H54 (cell line): ENCODE measurements at places on chromosomes 7 and 10.

DNA sequence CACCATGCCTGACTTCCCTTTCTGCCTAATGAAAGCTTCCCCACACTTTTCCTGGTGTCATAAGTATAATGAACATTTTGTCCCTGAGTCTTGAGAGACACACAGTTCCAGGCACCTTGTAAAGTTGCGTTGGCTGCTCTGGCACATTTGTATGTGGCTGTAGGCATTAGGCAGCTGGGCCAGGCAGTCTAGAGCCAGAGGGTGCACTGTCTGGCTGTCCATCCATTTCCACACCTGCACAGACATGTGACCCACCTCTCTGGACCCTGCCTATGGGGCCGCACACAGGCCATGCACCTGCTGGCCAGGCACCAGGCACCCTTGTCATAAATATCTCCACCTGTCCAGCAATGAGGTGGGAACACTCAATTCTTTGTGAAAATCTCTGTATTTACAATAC lies 54.7 kb upstream of the ANTXRL start:
- DNase-seq, result no peak

DNA sequence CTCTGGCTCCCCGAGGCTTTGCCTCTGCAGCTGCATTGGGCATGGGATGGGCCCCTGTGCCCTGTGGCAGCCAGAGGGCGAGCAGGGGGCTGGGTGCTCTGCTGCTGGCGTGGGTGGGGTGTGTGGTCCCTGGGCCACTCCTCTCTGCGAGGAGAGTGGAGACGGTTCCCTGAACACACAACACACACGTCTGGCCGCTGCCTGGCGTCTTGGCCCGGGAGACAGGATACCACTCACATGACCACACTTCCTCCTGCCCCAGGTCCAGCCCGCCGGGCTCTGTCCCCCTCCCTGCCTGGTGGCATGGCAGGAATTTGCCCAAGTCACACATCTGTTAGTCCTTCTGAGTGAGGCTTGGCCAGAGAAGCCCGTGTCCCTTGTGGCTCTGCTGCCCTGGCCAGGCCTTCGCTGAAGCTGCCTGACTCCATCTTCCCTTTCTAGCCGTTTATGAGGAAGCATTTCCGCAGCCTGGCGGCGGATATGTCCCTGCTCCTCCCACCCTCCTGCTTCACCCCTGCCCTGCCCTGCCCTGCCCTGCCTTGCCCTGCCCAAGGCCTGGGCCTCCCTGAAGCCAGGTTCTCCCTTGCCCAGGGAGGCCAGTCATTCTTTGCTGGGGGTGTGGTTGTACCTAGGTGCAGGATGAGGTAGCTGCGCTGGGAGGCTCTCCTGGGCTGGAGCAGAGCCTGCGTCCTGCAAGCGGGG lies 3.0 kb downstream of the BRI3 start:
- DNase-seq, result peak; percentile 78

DNA sequence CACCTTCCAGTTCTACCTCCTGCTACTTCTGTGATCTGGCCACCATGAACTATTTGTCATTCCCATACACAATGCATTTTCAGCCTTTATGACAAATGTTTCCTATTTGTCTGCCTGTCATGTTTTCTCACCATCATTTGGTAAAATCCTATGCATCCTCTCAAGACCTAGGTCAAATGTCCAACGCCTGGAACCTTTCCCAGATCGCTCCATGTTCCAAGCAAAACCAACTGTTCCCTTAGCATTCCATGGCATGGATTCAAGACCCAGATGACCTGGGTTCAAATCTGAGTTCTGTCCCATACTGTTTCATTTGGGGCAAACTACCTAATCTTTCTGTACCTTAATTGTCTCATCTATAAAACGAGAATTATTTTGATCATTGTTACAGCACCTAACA lies 98.9 kb downstream of the USP6NL start:
- no peak for DNase-seq

DNA sequence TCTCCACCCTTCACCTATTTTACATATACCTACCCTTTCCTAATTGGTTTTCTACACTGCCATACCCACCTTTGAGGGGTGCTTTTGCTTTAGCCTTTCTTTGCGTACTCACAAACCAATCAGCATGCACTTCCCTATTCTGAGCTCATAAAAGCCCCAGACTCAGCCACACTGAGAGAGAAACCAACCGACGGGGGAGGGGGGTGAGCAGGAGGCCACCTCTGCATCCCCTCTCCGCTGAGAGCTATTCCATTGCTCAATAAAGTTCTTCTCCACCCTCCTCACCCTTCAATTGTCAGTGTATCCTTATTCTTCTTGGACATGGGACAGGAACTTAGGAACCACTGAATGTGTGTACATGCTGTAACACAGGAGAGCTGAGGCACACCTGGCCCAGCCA lies 9.0 kb upstream of the FKBP9 start:
- no peak for DNase-seq

- DNase-seq, result no peak
Measured at GRCh38 chr10:3720228-3721019, 64.6 kb downstream of the KLF6 start.

DNA sequence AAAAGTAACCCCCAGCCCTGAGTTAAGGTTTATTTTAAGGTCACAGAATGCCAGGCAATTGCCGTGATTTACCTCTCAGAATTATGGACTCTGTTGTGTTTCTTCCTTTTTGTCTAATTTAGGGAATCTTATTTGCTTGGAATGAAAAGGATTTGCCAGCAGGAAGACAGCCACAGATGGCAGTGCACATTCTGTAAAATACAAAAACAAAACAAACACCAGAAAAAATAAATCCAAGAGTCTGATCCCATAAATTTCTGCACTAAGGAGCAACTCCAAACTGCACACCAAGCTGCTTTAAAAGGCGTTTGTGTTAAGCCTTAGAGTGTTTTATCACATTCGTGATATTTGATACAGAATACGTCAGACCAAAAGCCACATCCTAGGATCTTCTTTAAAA lies 199.0 kb upstream of the C7orf33 start:
- no peak for DNase-seq

GRCh38 chr7:100189061-100189460 lies 11.3 kb downstream of the STAG3 start:
- no peak for DNase-seq

GRCh38 chr10:51074238-51075028 lies at the start of gene PRKG1:
TSS of gene PRKG1 (plus strand) at chr10:51074487.
- DNase-seq, result peak; percentile 63

DNA sequence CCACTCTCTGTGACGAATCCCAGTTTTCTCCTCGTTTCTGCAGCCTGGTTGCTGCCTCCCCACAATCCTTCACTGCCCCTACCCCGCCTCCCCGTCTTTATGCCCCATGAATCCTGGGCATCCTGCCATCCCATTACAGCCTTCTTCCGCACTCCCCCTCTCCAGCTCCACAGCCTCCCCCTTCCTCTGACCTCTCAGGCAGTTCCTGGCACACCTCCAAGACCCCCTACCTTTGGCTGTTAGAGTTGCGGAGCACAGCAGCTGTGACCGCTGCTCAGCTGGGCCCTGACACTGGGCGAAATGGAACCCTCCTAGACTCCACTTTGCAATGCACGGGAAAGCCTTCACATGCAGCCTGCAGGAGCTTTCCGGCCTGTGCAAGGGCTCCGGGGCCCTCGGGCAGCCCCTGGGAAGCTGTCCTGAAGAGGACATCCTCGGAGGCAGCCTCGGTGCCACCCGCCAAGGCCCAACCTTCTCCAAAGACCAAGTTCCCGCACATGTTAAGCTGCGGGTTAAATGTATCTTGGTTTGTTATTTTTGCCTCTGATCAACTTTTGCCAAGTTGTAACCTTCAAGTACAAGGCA lies 400.7 kb upstream of the MKI67 start:
- DNase-seq, result no peak

GRCh38 chr7:80563561-80564327 lies 51.9 kb upstream of the GNAT3 start:
- no peak for DNase-seq

GRCh38 chr7:139623518-139623917 lies 100.0 kb downstream of the CLEC2L start:
- no peak for DNase-seq

DNA sequence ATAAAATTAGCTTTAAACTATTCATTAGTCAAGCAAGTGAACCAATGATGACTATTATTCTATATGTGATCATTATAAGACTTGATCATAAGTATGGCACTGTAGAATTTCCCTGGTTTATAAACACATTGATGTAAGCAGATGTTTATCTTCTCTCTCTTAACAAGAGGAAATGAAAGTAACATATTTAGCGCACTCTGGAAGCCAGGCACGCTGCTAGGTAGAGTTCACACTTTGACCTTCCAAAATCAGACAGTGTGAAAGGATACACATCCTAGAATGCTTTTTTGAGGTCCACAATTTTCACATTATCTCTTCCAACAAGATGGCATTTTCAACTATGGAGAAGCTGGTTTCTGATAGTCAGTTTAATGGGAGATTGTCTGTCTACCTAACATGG lies 529.4 kb upstream of the IGFBP3 start:
- no peak for DNase-seq

- no peak for DNase-seq
Measured at GRCh38 chr10:109592391-109592790, 330.9 kb downstream of the XPNPEP1 start.

DNA sequence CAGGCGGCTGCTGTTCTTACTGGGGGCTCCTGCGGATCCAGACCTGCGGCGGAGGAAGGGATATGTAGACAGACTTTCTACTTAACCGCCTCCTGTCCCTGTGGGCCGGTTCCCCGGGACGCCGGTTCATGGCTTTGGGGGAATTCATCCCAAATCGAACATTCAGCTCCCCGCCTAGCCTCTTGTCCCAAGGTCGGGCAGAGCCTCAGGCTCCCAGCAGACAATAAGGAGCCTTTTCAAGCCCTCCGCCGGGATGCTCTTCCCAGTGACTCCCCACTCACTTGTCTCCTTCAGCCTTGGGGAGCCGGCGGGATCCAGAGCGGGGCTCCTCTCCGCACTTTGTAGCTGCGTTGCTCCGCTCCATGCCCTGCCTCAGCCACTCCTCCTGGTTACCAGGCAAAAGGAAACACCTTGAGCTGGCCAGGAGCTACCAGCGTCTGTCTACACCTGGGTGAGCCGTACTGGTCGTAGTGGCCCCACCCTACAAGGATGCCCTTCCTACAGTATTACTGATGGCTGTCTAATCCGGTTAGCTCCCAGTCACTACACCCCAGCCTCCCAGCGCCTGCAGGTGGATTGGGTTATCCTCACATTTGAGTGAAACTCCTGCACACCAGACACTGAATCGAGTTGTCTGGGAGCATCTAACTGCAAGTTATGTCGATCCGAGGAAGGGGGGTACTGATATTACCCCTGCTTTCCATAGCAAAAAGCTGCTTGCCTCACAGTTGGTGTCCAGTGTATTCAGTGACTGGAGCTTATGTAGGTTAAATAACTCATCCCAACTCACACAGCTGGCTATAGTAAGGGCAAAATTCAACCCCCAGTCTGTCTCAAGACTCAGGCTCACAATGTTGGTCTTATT lies at the start of gene C10orf95:
Gene C10orf95 (minus strand): TSS at position 439 of the 865 bp plus-strand sequence. CDS start 450 bp downstream, outside the sequence.
- no peak for DNase-seq

DNA sequence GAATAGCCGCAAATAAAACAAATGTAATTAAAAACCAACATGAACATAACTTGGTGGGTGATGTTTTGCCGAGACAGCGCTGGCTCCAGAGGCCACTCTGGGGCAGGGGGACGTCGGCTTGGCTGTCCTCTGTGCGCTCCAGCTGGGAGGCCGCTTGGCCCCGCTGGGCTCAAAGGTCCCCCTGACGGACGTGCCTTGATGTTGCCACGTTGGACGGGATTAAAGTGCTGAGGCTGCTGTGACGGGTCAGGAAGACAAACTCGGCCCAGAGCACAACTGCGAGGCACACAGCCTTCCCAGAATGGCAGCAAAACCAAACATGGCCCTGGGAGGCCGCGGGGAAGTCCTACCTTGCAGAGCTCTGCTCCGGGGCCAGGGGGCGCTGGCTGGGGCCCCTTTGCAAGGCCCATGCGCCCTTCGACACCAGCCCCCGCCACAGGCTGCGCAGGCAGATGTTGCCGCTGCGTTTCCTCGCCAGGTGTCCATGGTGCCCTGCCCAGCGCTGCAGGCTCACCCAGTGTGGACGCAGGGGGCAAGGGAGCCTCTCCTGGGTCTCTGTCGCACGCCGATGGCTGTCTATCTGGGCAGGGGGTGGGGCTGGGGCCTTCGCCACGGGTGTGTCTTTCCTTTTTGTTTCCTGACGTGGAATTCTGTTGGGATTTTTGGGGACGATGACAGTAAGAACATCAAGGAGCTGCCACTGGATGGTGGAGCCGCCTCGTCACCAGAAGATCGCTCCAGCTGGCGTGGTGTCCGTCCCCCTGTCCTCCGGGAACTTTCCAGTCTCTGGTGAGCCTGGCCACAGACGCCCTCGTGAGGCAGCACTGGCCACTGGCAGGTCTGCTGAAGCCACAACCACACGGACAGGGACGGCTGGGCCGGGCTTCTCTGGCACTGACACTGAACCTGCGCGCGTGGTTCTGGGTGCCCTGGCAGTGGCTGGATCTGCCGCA lies 99.6 kb upstream of the DIP2C start:
- no peak for DNase-seq

DNA sequence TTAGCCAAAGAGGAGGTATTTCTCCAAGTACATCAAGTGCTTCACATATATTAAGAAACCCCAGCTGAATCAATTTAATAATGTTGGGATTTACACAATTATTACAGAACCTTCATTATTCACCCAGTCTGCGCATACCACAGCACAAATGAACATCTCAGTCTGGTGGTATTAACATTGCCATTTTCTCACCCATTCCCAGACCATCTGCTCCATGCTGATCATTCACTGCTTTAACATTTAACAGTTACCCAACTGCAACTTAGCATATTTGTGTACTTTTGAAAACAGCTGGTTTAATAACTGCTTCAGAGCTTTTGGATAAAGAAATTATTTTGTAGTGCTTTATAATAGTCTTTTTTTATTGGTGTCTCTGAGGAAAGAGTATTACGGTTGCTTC lies 1072.1 kb downstream of the NXPH1 start:
- DNase-seq, result no peak

- DNase-seq, result no peak
Measured at GRCh38 chr7:79854621-79855020, 280.0 kb upstream of the GNAI1 start.

DNA sequence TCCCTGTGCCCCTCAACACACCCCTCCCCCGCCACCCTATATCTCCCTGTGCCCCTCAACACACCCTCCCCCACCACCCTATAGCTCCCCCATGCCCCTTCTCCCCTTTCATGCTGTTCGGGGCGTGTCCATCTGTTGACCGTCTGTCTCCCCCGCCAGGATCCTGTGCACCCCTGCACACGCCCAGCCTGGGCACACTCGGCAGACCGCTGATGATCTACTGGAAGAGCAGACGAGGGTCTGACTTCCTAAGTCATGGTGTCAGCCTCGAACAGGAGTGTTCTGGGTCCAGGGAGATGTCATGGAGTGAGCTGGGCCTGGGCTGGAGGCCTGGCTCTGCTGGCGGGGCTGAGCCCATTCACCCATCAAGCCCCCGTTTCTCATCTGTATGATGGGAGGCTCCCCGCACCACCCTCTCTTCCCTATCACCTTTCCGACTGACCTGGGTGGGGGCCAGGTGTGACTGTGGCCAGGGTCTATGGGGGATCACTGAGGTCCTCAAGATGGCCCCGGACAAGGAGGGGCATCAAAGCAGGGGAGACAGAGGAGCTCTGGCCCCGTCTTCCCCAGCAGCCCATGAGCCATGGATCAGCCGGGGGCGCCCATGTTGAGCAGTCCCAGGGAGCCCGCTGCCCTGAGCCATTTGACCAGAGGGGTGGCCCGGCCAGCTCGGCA lies 48.3 kb downstream of the PDGFA start:
- DNase-seq, result no peak

- no peak for DNase-seq
Measured at GRCh38 chr7:84106291-84106690, 88.3 kb downstream of the SEMA3A start.

GRCh38 chr7:15016766-15017165 lies 114.2 kb upstream of the DGKB start:
- DNase-seq, result no peak
